ENCODE measurements at places on chromosomes 11 and 22. TPM values are rescaled to one million over a fixed set of nuclear protein-coding genes. Genes with fewer than 3 reads are reported as not detected.

DNA sequence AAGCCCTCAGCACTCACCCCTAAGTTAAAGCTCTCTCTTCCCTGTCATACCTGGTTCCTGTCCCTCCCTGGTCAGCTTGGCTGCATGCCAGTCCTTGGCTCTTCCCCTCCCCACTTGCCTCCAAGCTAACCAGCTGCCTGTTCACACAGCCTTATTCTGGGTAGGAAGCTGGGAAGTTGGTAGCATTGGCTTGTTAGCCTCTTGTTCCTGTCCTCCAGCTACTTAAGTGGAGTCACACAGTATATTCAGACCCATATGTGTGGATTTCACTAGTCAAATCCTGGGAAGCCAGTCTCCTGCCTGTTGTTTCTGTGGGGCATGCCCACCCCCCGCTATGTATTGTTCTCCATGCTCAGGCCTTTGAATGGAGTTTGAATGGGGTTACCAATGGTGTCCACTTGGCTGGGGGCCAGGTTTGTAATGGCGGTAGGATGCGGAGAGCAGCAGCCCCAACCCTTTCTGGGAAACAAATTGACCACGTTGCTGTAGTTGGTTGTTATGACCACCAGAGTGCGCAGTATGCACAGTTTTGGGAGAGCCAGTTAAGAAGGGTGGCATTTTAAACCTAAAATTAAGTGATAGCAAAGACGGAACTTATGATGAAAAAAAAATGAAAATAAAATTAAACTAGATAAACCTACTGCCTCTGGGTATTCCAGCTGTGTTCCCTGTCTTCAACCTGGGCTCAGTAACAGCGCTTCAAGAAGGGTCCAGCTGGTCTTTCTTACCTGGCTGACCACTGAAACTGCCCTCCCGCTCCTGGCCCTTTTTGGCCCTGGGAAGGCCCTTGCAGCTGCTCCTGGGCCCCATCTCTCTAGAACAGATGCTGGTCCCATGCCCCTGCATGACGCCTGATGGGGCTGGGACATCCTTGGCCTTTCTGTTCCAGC is 10.7 kb upstream of the RPS3 start:
- DNase-seq, result peak; percentile 74

GRCh38 chr11:116697639-116698038 is 75.1 kb downstream of the BUD13 start:
- peak; percentile 34 for DNase-seq

DNA sequence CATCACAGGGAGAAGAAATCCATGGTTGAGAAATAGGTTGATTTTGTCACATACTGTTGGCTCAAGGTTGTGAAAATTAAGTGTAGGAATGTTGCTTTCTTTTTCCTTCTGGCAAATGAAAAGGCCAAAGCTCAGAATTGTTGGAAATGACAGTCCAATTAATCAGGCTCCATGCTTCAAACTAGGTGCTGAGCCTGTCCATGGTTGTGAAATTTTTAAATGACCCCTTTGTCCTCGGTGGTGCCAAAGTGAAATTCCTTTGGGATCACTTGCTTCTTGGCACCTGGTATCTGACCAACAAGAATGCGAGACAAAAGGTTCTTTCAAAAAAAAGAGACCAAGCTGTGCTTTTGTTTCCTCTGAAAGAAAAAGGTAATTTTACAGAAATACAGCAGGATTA is 451.9 kb downstream of the ETS1 start:
- no peak for DNase-seq

- no peak for DNase-seq
These were observed 43.0 kb downstream of the MMP20 start for GRCh38 chr11:102582140-102582539.

DNA sequence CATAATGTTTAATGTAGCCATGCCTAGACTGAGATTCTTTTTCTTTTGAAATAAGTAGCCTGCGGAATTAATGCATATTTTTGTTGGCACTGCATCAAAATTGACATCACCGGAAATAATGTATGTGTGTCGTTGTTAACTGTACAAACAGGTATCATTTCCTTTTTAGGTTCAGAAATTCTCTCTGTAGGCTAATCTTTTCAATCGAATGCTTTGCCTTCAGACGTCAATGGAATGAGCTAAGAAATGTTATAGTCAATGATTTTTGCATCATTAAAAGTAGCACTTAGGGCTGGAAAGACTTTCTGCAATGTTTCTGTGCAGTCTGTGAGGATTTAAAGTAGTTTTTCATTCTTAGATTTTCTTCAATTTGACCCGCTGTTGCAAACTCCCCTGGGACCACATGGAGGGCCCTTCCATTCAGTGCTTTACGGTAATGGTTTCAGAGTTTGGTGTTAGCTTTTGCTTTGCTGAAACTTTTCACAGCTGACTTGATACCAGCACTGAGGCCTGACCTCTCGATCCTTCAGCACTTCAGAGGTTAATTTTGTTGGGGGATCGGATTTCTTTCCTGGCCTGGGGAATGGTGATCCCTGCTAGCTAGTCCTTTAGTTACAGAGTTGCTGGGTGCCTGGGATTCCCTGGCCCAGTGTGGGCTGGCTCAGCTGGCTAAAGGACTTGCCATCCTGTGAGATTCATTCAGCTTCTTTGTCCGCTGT is 137.8 kb downstream of the DBX1 start:
- DNase-seq, result no peak

The TEX12 gene
- total RNA-seq, result not detected
